Epithelial cell of prostate (primary cell): ENCODE measurements at places on chromosomes 2 and 18.

DNA sequence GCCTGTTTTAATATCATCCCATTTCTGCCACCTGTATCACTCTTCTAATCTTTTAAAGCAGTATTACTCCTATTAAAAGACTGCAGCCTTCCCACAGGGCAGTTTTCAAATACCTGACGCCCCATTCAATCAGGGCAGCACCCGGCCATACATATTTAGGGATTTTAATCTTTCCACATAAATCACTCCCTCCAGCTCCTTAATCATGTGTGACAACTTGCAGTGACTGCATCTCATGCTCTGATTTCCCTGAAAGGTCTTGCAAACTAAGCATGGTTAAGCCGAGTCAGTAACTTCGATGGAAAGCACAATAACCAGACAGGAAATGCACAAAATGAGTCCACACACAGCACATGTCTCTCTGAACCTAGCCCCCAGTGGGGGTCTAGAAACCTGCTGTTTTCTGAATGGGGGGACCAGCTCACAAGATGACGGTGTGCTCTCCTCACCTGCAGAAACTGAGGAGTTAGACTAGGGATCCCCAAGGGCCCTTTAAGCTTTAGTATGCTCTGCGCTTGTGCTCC, 116.9 kb upstream of the CREB1 start:
- DNase-seq: no peak

GRCh38 chr2:16031058-16031847, 90.9 kb downstream of the MYCN start:
- no peak for DNase-seq

DNA sequence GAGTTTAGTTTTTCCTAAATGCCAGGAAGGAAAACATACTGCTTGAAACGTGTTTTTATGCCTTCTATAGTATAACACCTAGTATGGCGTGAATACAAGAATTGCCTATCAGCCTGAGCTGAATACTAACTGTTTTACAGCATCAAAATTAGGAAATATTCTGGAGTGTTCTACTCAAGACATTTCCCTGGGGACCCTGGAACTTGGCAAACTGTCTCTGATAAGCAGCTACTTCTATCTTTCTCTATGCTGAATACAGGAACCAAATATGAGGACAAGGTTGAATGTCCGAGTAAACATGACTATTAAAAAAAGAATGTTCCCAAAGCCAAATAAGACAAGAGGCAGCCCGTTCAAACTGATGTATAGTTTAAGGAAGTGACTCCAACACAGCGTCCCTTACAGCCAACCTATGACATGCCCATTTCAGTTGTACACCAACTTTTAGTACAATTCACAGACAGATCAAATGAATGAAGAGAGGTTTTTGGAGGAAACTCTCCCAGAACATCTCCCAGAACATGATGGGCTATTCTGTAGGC, 951.3 kb upstream of the ACVR2A start:
- DNase-seq: no peak

GRCh38 chr2:45583977-45584376, 27.1 kb downstream of the SRBD1 start:
- DNase-seq: no peak

- no peak for DNase-seq
Measured at GRCh38 chr2:10460366-10460796, 12.3 kb upstream of the ODC1 start.

- DNase-seq: no peak
Measured at GRCh38 chr2:114661971-114662939, 219.8 kb downstream of the DPP10 start.

DNA sequence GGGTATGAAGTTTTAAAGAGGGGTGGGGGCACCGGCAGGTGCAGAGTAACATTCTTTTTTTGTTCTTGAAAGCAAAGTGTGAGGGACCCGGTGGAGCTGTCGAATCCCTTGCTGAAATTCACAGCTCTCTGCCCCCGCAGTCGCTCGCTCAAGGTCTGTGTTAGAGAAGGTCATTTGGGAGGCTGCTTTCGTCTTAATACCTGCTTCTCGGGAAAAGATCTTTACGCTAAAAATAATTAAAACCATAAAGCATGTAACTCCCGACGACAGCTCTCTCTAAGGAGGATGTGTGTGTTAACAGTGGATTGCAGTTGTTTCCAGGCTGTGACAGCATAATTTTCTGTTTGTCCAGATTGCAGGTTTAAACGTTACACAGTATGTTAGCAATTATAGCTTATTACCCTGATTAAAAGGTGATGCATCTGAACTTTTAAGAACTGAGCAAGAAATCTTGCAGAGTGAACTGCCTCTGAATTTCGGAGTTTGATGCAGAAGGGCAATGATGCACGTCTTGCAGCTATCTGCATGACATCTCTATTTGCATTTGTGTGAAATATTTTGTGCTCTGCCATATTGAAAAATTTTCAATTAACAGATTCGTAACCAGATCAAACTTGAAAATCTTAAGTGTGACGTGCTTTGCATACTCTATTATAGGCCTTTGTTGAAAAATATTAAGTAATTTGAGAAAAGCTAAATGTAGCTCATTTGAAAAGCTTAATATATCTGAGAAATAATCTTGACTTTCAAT, 954 bp downstream of the RAPGEF4 start:
- no peak for DNase-seq

DNA sequence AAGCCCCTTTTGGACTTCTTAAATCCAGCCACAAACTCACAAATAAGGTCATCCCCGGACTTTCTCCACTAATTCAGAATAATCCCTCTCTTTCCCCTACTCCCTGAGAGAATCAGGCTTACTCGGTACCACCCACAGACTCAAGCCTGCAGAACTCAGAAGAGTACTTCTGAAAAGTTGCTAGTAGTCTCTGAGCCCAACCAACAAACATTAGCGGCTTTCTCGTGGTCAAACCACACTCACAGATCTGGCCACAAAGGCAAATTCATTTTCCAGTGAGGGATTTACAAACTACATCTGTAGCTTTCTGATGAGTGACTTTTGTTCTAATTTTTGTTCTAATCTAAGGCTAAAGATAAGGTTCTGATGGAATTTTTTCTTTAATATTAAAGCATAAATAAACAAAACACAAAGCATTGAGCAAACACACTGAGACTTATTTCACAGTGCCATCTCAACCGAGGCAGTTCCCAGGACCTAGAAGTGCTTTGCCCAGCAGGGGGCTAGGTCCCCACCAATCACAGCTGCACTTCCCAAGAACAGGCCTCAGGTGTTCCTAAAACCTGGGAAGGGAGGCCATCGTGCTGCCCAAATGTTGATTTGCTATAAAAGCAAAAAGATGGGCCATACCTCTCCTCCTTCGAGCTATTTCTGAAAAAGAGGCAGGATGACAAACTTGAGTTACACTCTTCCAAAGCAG, 110.7 kb downstream of the COLEC12 start:
- no peak for DNase-seq

GRCh38 chr2:173652311-173652710, 297.6 kb downstream of the CDCA7 start:
- peak; percentile 82 for DNase-seq

- DNase-seq: no peak
Measured at GRCh38 chr18:36493349-36494159, 196.0 kb downstream of the FHOD3 start.

DNA sequence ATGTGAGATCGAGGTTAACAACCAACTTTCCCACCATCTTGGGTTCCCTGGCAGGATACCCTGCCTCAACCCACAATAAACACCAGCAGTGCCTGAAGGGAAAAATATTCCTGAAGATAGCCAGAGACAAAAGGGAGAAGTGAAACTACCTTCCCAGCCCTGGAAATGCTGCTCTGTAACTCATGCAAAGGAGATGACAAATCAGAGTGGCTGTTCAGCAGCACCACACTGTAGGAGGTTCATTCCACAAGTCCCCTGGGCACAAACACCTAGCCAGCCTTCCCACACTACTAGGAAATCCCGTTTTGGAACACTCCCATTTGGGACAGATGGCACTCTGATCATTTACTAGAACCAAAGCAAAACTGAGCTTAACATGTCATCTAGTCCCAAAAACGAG, 190.7 kb upstream of the RBBP8 start:
- DNase-seq: no peak
